Frontal cortex (tissue), 4 donors: ENCODE measurements at places on chromosomes 4 and X. TPM values are rescaled to one million over a fixed set of nuclear protein-coding genes. Genes with fewer than 3 reads are reported as not detected.
A peak's percentile ranks its signal among the peaks of the same experiment; 100 is the strongest.

GRCh38 chr4:106818764-106819163 lies 217.3 kb downstream of the DKK2 start:
- no peak for DNase-seq

DNA sequence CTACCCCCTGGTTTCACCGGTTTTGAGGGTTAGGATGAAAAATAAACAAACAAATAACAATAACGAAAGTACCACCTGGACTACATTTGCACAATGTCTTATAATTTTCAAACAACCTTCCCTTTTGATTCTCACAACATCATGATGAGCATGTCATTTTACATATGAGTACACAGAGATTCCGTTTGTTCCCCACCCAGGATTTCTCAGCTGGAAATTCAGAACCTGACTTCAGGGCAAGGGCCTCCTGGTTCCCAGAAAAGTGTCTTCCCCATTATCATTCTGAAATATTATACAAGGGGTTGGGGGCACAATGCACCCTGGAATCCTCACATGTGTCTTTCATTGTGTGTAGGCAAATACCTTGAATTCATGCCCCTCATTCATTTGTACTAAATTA lies 135.8 kb upstream of the NOCT start:
- DNase-seq = no peak

DNA sequence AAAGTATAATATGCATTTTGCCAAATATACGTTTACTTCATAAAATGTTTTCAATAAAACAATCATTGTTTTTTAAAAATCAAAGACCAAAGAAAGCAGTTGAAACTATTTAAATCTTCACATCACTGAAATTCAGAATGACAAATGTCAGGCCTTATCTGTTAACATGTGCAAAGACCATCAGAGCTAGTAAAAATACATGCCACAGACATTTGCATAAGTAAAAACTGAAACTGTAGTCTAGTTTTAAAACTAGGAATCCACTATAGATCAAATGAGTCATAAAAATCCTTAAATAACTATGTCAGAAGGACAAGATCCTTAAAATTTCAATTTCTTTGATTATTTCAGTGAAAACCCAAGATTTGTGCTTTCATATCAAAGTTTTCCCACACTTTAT lies 24.8 kb downstream of the KLHL15 start:
- no peak for DNase-seq

GRCh38 chrX:101931136-101931487 lies 715 bp downstream of the ZMAT1 start:
- DNase-seq = no peak

DNA sequence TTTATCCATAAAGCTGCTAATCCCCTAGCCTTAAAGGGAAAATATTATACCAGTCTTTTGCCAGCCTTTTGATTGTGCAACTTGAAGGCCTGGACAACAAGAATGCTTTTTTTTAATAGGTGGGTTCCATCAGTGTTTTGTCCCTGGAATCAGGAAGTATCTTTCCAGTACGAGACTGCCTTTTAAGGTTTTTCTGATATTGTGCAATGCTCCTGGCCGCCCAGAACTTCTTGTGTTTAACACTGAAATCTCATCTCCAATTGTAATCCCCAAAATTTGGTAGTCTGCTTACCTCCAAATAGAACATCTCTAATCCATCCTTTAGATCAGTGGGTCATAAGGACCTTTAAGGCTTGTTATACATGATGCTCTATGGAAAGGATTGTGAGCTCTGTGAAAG lies 256.7 kb downstream of the NAF1 start:
- no peak for DNase-seq

DNA sequence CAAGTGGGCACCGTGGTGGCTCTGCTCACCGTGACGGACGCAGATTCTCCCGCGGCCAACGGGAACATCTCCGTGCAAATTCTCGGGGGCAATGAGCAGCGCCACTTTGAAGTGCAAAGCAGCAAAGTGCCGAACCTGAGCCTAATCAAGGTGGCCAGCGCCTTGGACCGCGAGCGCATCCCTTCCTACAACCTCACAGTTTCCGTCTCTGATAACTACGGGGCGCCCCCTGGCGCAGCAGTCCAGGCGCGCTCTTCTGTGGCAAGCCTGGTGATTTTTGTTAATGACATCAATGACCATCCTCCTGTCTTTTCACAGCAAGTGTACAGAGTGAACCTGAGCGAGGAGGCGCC lies 2.7 kb downstream of the FAT4 start:
- peak; percentile 18 for DNase-seq

- DNase-seq = no peak
Observed at GRCh38 chr4:118264096-118264495, 88.7 kb downstream of the PRSS12 start.

GRCh38 chr4:25993395-25994185 lies 79.6 kb downstream of the SMIM20 start:
- no peak for DNase-seq

- DNase-seq = no peak
Observed at GRCh38 chrX:12804655-12805054, 13.4 kb downstream of the PRPS2 start.

DNA sequence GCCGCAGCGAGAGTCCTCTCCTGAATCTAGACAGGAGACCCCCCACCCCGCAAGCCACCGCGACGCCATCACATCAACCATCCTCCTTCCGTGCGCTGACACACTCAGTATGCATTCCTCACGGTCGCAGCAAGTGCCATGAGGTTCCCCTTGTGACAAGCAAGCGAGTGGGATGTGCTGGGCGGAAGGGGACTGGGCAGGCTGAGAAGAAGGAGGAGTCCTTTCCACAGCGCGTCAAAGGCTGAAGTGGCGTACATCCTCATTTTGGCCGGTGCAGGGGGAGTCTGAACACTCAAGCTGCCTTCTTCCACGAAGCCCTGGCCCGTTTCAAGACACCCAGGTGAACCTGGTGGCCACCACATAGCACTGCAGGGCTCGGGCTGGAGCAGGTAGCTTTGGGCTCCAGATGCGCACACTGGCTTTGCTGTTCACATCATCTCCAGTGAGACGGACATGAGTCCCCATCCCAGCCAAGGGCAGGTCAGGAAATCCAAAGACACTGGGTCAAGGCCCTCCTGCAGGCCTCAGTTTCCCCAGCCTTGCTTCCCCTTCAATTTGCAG lies 30.4 kb downstream of the CCNQ start:
- no peak for DNase-seq

DNA sequence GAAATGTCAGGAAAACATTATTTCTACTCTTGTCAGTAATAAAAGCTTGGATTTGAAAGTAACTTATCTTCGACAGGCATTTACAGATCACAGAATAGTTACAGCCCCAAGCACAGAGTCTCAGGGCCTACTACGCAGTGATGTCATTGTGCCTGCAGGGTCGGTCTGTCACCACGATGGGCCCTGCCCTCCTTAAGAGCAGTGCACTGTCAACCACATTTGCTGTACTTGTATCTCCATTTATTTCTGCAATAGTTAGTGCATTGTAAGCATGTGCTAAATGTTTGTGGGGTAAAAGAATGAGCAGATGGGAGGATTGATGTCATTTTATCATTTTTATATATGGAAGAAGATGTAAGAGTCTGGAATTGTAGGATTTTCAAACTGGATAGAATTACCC lies 13.6 kb upstream of the CCKAR start:
- no peak for DNase-seq

H2BW2 gene
- not detected for total RNA-seq

GPRIN3 gene
- total RNA-seq = 34.2 TPM

OFD1 gene
- total RNA-seq = 15.9 TPM

UGT2B10 gene
- not detected for total RNA-seq

FMR1NB gene
- not detected for total RNA-seq
